ENCODE measurements at places on chromosomes 2 and 18.

DNA sequence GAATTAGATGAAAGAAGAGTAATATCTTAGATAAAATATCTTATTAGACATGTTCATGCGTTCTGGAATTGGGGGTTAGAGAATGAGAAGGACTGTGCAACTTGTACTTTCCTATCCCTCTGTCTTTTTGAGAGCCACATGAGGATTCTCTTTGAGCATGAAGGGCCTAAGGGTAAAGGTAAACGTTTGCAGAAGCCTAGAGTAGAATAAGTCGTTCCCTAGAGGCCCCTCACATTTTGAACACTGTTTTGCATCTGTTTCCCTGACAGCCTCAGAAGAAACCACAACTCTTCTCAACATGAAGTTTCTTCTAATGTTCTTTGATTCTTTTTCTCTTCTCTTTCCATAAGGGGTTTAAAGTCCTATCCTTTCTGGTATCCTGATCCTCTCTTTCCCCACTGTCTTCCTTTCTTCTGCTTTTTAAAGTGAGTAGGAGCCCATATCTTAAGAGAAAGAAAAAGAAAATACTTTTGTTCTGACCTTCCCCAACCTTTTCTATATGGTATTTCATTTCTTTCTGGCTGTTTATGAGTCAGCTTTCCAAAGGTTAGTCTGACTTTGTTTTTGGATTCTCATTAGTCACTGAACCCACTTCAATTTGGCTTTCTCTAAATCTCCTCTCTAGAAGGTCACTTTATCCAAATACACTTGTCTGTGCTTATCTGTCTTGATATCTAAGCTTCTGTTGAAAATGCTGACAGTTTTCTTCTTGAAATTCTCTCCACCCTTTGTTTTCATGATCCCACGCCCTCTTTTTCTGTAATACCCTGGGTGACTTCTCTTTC, 34.8 kb downstream of the PPP1R1C start:
- peak; percentile 8 for DNase-seq

DNA sequence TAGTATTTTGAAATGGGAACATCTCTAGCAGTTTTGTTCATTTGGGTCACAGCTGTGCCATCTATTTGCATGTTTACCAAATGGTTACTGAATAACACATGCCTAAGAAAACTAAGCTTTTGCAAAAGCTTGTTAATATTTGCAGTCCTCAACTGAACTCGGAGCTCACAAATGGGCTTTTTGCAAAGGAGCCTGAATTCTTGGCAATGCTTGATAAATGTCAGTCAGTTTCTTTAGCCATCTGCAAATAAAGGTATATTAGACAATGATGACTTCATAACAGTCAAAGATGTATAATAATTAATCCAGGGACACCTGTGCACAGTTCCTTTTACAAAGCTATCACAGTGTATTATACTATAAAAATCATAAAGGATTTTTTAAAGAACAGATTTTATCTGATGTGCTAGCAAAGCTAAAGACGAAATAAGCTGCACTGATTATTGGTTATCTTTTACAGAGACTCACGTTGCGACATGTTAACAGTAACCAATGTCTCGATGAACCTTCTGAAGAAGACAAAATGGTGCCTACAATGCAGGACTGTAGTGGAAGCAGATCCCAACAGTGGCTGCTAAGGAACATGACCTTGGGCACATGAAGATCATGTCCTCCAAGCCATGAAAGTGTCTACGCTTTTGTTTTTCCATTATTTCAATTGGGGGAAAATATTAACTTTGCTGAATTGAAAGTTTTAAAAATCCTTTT, 248.4 kb upstream of the KCNJ3 start:
- DNase-seq, result no peak

GRCh38 chr2:59176737-59177136, 935.6 kb upstream of the FANCL start:
- no peak for DNase-seq

DNA sequence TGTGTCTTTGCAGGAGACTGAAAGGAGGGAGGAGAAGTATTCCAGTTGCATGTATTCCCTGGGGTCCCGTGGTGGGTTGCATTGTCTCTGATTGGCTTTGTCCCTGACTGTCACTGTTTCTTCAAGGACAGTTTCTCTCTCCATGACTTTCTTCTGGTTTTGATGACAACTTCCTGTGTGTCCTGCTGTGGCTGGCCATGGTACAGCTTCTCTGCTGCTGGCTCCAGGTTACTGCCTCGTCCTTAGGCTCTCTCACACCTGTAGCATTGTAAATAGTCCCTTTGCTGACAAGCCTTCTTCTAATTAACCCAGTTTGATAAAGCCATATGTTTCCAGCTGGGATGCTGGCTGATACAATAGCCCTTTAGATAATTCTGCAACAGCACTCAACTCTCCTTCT, 129.0 kb downstream of the LPIN1 start:
- DNase-seq, result no peak

DNA sequence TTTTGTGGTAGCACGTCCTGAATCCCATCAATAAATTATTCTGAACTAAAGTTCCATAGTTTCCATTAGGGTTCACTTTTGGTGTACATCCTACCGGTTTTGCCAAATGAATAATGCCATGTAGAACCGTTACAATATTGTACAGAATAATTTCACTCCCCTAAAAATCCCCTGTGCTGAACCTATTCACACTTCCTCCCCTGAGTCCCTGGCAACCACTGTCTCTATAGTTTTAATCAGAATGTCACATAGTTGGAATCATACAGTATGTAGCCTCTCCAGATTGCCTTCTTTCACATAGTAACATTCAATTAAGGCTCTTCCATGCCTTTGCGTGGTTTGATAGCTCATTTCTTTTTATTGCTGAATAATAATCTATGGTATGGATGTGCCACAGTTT, 9.6 kb upstream of the CASP8 start:
- no peak for DNase-seq

- DNase-seq, result no peak
These were observed 323.4 kb upstream of the EPHA4 start for GRCh38 chr2:221895366-221896121.

- peak; percentile 78 for DNase-seq
These were observed 51.9 kb downstream of the SLC4A1AP start for GRCh38 chr2:27715318-27716210.

Data from GM03348 (cell line).